ENCODE measurements at places on chromosomes 7 and 10. TPM values are rescaled to one million over a fixed set of nuclear protein-coding genes. Genes with fewer than 3 reads are reported as not detected.
A peak's percentile ranks its signal among the peaks of the same experiment; 100 is the strongest.

The SFTPD gene
- total RNA-seq: not detected

The KRIT1 gene
- total RNA-seq: 48.0 TPM

The LIPF gene
- total RNA-seq: not detected

The MRPS33 gene
- total RNA-seq: 48.6 TPM

The ARHGAP12 gene
- total RNA-seq: 33.2 TPM

The WNT8B gene
- 3.8 TPM for total RNA-seq

The MAPK8 gene
- 56.6 TPM for total RNA-seq

The PDE1C gene
- 1.1 TPM for total RNA-seq

GRCh38 chr7:92699560-92699959 is 109.4 kb upstream of the FAM133B start:
- no peak overlapping the region for H3K27ac ChIP-seq
- H3K4me1 ChIP-seq: peaks cover 69% of the 10 kb centered on the region
- H3K4me3 ChIP-seq: no peak overlapping the region
- peaks cover 2% of the 10 kb centered on the region for H3K36me3 ChIP-seq

DNA sequence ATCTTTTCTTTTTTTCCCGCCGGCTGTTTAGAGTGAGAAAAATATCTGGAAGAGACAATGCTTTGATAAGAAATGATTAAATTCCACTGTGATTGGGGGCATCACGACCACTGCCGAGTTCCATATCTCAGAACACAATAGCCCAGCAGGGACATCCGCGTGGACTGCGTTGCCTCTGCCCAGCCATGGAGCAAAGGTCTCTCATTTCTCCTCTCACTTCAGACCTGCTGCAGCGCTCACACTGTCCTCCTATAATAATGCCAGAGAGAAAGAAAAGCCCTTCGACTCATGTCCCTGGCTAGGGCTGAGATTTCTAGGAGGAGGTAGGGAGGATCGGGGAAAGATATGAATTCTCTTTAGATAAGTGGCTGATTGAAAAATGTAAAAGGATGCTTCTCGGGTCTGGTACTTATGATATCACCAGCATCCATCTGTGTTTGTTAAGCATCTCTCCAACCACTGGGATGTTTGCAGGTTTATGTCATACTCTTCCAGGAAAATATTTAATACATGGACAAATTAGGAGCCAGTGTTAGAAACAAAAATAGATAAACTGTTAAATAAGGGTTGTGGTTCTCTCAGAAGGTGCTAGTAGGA is 472.9 kb upstream of the AKR1E2 start:
- H3K4me1 ChIP-seq: peaks cover 16% of the 10 kb centered on the region
- no peak overlapping the region for H3K4me3 ChIP-seq
- H3K27ac ChIP-seq: no peak overlapping the region
- no peaks in the 10 kb centered on the region for H3K27me3 ChIP-seq
- no peaks in the 10 kb centered on the region for H3K36me3 ChIP-seq

- H3K4me3 ChIP-seq: peak within 1 kb of the TSS; percentile 96
- H3K27ac ChIP-seq: peak within 1 kb of the TSS; percentile 95
- DNase-seq: no peak
- no peaks in the 10 kb centered on the region for H3K36me3 ChIP-seq
- H3K4me1 ChIP-seq: peaks cover 49% of the 10 kb centered on the region
Measured at GRCh38 chr7:151057506-151057988, at the start of gene CDK5. TSS of gene CDK5 (minus strand) at chr7:151057897. CDS start at chr7:151057848, 49 bp downstream.

- peaks cover 15% of the 10 kb centered on the region for H3K36me3 ChIP-seq
- DNase-seq: no peak
- peaks cover 25% of the 10 kb centered on the region for H3K4me1 ChIP-seq
- H3K27ac ChIP-seq: peak overlapping the region; percentile 36
- no peaks in the 10 kb centered on the region for H3K27me3 ChIP-seq
- no peak overlapping the region for H3K4me3 ChIP-seq
Measured at GRCh38 chr7:30877015-30877769, 34.5 kb upstream of the AQP1 start.

DNA sequence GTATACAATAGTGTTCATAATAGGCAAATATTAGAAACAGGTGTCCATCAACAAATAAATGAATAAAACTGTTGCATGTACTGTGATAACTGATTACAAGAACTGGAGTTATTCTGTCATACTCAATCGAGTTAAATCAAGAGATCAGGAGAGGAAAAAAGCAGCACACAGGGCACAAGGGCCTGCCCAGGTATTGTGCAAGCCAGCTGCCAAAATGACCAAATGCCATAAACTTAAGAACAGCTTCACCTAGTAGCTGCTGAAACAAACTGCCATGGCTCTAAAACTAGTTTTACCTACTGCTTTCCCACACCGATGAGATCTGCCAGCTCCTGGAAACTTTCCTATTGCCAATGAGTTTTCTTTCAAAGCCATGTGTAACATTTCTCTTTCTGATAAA is 12.2 kb downstream of the GSAP start:
- no peak overlapping the region for H3K4me3 ChIP-seq
- no peak for DNase-seq
- H3K4me1 ChIP-seq: no peaks in the 10 kb centered on the region
- no peaks in the 10 kb centered on the region for H3K27me3 ChIP-seq

DNA sequence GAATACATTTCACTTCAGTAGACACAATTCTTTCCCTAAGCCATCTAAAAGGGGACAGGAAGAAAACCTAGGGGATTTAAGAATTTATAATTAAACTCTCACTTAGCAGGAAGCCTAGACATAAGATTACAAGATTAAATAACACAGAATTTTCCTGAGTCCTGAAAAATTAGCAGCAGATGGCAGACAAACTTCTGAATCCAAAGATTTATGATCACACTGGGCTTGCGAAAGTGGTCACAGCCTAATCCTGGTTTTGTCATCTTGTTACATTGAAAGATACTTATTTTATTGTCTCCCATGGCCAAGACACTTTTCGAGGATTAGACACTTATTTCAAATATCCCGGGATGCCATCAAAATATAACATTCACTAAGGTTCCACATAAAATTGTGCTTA is 2.9 kb downstream of the ERLIN1 start:
- no peaks in the 10 kb centered on the region for H3K27me3 ChIP-seq
- peak overlapping the region; percentile 54 for H3K4me3 ChIP-seq
- peaks cover 12% of the 10 kb centered on the region for H3K36me3 ChIP-seq
- no peak overlapping the region for H3K27ac ChIP-seq
- no peak for DNase-seq
- peaks cover 51% of the 10 kb centered on the region for H3K4me1 ChIP-seq

- H3K27me3 ChIP-seq: no peaks in the 10 kb centered on the region
- no peak overlapping the region for H3K4me3 ChIP-seq
- H3K27ac ChIP-seq: no peak overlapping the region
- H3K36me3 ChIP-seq: peaks cover 6% of the 10 kb centered on the region
Measured at GRCh38 chr10:99711129-99711719, 20.7 kb downstream of the COX15 start.

DNA sequence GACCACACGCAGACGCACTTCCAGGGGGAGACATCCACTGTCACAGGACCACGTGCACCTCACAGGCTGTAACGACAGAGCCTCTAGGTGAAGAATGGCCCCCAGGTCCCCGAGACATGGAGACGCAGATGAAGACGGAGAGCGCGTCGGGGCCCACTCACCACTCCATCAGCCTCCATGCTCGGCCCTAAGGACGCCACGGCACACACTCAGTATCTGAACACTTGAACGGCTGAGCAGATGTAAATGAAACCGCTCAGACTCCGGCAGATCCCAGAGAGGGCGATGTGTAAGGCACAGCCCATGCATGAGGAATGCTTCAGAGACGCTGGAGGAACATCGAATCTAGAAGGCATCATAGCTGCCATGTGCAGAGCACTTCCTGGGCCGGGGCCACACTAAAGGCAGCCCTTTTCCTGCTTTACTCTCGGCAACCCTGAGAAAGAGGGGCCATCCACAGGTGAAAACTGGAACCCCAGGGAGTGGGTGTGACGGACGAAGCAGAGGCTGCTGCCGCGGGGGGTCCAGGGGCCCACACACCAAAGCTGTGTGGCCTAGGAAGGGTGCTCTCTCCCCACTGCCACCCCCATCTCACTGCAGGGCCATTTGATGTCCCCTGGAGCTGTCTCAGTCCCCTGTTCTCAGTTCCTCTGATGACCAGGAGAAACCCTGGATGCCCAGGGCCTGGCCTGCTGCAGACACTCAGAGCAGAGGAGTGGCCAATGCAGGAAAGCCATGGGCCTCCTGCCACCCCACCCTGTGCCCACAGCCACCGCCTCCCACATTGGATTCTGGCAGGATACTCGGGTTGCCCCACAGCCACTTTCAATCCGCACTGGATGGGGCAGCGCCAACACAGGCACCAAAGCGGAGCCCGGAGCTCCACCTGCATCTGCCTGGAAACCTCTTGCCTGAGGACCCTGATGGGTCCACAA is 253.8 kb downstream of the MAD1L1 start:
- peaks cover 19% of the 10 kb centered on the region for H3K36me3 ChIP-seq
- no peak overlapping the region for H3K4me3 ChIP-seq
- H3K4me1 ChIP-seq: peaks cover 8% of the 10 kb centered on the region
- DNase-seq: no peak

DNA sequence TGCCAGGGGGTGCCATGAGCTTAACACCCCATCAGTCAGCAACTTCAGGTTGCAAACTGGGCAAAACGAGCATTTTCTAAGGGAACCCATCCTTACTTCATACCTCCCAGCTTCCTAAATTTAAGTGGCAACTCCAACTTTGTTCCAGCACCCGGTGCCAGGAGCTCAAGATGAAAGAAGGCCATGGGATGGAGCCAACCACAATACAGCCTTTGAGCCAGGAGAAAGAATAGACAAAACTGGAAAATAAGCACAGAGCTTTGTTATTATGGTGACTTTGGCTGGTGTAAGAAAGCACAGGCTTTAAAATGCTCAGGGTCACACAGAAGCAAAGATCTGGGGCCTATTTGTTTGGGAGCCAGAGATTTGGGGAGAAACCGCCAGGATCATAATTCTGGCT is 388.7 kb upstream of the MGMT start:
- H3K27me3 ChIP-seq: no peaks in the 10 kb centered on the region
- no peak for DNase-seq
- H3K4me3 ChIP-seq: no peak overlapping the region
- H3K4me1 ChIP-seq: no peaks in the 10 kb centered on the region
- H3K27ac ChIP-seq: no peak overlapping the region

DNA sequence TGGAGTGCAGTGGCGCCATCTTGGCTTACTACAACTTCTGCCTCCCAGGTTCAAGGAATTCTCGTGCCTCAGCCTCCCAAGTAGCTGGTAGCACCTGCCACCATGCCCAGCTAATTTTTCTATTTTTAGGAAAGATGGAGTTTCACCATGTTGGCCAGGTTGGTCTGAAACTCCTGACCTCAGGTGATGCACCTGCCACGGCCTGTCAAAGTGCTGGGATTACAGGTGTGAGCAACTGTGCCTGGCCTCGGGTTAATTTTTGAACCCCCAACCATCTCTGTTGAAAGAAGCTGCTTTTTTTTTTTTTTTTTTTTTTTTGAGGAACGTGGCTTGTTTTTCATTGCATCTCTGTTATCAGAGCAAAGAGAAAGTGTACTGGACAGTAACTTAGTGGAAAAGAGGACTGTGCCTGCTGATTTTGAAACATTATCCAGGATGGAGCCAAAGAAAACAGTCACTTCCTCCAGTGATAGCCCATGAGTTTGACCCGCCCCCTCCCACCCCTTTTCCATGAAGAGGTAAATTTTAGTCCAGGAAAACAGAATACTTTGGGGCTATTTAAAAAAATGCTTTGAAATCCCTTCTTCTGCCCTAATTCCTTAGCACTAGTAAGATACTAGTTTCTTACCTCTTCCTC is 38.3 kb downstream of the WBP1L start:
- H3K27ac ChIP-seq: no peak overlapping the region
- peaks cover 43% of the 10 kb centered on the region for H3K4me1 ChIP-seq
- no peaks in the 10 kb centered on the region for H3K36me3 ChIP-seq
- DNase-seq: no peak

- no peak overlapping the region for H3K27ac ChIP-seq
- H3K27me3 ChIP-seq: no peaks in the 10 kb centered on the region
- no peak overlapping the region for H3K4me3 ChIP-seq
- H3K4me1 ChIP-seq: peaks cover 49% of the 10 kb centered on the region
Measured at GRCh38 chr10:11539191-11539868, 72.1 kb downstream of the USP6NL start.

- H3K4me3 ChIP-seq: peak overlapping the region; percentile 31
- H3K27ac ChIP-seq: peak overlapping the region; percentile 62
- peaks cover 36% of the 10 kb centered on the region for H3K4me1 ChIP-seq
- peak; percentile 41 for DNase-seq
- no peaks in the 10 kb centered on the region for H3K36me3 ChIP-seq
- no peaks in the 10 kb centered on the region for H3K27me3 ChIP-seq
Measured at GRCh38 chr10:132420981-132421846, 24.2 kb downstream of the PWWP2B start.

GRCh38 chr10:132186488-132187429 is at the start of gene DPYSL4:
TSS of gene DPYSL4 (plus strand) at chr10:132186948. CDS start at chr10:132187064, 116 bp downstream.
- H3K4me3 ChIP-seq: peak within 1 kb of the TSS; percentile 84
- DNase-seq: no peak
- H3K27ac ChIP-seq: no peak within 1 kb of the TSS
- peaks cover 23% of the 10 kb centered on the region for H3K4me1 ChIP-seq

- H3K27me3 ChIP-seq: no peaks in the 10 kb centered on the region
- H3K4me3 ChIP-seq: no peak overlapping the region
- H3K4me1 ChIP-seq: peaks cover 4% of the 10 kb centered on the region
- DNase-seq: no peak
- no peaks in the 10 kb centered on the region for H3K36me3 ChIP-seq
Measured at GRCh38 chr10:78732381-78732780, 336.4 kb upstream of the ZMIZ1 start.

DNA sequence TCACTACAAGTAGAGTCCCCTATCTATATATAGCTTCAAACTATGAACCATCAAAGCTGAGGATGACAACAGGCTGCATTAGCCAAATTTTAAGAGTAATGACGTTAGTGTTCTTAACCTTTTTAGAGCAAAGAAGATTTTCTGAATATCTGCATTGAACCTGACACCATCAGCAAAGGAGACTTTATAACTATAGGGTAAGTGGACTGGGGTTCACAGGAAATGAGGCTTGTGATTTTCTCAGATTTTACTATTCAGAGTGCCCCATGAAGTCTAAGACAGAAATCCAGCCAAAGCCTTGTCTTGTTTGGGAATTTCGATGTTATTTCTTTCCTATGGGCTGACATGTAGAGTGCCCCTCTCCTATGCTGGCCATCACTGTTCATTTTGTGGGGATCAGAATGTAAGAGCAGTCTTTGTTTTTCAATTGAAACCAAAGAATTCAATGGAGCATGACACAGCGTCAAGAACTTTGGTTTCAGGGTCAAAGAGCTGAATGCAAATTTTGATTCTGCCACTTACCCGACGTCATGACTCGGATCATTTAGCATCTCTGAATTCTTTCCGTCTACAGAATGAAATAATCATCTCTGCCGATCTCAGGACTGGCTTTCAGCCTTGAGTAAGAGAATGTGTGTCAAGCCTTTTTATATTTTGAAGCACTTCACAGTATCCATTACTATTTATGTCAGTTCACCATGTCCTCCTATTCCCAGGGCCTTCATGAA is 52.7 kb downstream of the DENND11 start:
- peak overlapping the region; percentile 17 for H3K27ac ChIP-seq
- no peak for DNase-seq
- no peaks in the 10 kb centered on the region for H3K27me3 ChIP-seq
- peaks cover 44% of the 10 kb centered on the region for H3K4me1 ChIP-seq
- peaks cover 3% of the 10 kb centered on the region for H3K36me3 ChIP-seq

DNA sequence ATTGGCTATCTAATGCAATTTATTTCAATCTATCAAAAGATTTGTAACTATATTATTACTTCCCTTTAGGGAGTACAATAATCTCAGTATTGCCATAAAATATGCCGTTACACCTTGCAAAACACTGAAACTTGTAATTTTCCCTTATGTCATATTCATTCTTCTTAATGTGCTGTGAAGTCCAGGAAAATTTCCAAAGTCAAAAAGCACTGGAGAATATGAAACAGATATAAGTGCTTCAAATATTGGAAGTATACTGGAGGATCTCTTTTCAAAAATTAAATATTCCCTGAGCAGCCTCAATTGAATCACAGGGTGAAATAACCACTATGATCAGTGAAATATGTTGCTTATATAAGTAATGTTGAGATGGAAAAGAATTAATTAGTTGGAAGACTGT is 356.0 kb downstream of the PPP1R3A start:
- no peaks in the 10 kb centered on the region for H3K27me3 ChIP-seq
- H3K36me3 ChIP-seq: no peaks in the 10 kb centered on the region
- no peak for DNase-seq
- H3K27ac ChIP-seq: no peak overlapping the region
- no peak overlapping the region for H3K4me3 ChIP-seq
